ENCODE measurements at places on chromosomes 16 and 17.

DNA sequence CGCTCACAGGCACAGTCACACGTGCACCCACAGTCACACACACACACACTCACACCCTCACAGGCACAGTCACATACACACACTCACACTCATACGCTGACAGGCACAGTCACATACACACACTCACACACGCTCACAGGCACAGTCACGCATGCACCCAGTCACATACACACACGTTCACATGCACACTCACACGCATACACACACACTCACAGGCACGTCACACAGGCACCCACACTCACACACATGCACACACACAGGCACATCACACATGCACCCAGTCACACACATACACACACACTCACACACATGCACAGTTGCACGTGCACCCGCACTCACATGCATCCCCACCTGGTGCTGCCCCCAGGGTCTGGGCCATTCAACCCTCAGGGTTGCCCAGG is 46.1 kb upstream of the CBFA2T3 start:
- no peak for DNase-seq

DNA sequence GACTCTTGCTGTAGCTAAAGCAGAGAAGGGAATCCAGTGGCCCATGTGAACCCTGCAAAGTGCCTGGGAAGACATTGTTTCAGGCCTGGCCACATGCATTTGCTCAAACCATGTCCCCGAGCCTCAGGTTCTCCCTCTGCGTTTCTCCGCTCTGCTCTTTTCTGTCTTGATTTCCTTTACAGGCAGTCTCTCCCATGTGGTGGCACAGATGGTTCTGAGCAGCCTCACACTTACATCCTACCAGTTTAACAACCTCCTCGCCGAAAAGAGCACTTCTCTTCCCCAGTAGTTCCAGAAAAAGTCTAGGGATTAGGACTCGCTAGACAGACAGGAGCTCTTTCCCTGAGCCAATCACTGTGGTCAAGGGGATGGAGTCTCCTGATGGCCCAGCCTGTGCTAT is 28.3 kb upstream of the MYH10 start:
- no peak for DNase-seq

DNA sequence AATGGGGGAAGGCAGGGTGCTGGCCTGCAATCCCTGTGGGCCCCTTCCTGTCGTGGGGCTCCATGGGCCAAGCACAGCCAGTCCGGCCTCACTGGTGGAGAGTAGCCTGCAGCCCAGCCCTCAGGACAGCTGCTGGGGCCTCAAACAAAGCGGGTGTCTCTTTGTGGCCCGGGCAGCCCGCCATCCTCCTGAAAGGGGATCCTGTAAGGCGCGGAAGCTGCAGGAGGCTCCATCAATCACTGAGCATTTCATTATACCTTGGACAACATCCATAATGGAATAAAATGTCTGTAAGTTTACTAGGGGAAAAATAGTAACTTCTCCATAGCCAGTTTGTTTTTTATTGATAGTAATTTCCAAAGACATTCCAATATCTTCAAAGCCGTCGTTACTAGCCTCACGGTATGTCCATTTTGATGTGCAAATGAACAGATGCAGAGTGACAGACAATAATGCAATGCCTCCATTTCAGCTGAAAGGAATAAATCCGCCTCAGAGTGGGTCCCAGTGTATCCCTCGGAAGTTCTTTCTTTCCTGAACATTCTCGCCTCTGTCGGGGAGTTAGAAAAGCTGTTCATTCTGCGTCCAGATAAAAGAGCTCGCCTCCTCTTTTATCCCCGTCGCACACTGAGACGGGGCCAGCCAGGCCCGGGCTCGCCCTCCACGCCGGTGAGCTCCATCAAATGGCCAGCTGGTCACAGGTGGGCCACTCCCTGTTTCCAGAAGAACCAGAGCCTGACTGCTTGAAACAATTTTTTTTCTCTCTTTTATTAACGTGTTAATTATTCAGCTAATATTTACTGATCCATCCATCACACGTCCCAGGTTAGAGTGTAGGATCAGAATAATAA is 14.4 kb downstream of the WSCD1 start:
- no peak for DNase-seq

DNA sequence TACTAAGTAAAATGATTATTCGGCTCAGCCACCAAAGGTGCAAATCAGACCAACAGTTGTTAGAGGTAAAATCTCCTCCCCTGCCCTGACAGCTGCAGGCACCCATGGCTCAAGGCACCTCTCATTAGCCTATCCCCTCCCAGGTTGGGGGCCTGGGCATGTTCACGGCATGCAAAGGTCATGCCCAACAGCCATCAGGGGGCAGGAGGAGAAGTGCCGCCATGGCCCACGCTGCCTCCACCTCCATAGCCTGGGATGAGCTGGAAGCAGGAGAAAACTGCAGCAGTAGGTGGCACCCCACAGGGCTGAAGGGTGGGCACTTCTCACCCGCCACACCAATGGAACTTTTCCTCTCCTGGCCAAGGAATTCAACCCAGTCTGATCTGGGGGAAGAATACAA is 146.4 kb upstream of the COX10 start:
- DNase-seq = no peak

DNA sequence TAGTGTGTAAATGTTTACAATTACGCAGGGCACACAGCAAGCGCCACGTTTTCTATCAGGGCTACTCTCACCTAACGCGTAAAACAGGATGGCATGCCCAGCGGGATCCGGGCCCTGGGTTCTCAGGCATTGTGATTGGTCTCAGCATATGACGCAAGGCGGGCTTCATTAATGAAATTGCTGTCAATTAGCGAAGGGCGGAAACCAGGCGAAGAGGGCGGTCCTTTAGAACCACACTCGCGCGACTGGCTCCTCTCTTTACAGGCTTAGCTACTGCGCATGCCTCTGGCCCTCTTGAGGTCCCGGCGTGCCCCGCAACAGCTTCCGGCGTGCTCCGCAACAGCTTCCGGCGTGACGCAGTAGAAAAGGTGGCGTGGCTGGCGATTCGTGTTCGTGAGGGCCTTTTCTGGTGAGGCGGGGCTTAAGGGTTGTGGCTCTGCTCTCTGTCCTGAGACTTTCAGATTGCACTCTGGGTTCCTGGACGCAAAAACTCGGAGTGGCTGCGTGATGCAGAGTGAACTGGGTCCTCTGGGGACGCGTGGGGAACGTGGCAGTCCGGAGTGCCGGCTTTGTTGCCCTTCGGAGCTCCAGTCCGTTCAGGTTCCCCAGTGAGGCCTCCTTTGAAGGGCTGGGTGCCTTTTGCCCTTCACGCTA is 9.2 kb downstream of the OR2C1 start:
- peak; percentile 84 for DNase-seq

GRCh38 chr17:41522301-41523224 is 3.9 kb upstream of the KRT15 start:
- DNase-seq = no peak

DNA sequence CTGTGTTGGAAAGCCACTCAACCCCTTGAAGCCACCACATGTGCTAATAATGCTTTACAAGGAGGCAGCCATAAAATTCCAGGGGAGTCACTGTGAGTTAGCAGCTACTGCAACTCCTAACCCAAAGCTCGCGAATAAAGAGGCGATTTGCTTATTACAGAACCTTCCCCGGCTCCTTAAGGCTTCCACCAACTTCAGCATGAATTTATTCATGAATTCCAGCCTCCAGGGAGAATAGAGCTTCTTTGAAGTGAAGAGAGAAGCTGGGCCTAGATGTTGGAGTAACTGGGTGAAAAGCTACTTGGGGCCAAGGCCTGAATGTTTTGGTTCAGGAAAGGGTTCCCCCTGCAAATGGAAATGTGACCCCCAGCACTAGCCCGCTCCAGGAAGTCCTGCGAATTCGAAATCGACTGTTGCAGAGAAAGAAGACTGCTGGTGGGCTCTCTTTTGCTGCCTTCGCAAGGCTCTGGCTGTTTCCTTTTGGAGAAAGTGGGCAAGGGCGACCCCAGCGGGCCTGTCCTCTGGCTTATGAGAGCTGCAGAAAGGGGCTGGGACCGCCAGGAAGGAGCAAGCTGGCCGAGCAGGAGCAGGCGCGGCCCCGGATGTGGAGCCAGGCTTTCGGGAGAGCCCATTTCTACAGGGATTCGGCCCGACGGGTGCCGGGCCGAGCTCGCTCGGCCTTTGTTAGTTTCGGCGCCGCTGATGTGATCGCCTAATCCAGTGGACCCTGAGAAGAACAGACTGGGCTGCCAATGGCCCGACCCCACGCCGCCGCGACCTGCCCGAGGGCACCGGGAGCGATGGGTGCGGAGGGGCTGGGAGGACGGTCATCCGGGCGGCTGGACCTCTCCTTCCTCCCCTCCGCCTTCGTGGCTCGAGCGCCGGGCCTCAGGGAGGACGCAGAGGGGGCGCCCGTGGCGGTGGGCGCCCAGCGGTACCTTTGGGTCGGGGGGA is 7.6 kb downstream of the CBX8 start:
- DNase-seq = no peak

GRCh38 chr16:54504372-54504771 is 217.8 kb upstream of the IRX3 start:
- no peak for DNase-seq

DNA sequence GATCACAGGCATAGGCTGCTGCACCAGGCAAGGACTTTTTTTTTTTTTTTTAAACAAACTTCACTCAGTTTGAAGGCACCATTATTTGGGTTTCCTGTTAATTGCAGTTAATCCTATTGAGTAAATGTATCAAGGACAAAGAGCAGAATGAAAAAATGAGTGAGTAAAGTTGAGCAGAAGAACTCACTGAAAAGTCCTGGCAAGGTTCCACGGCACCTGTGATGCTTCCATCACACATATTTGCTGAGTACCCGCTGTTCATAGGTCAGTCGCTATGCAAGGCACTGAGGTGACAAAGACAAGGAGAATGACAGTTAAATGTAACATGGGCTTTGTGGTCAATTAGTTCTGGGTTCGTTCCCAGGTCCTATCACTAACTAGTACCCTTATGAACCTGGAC is 670.0 kb downstream of the MAF start:
- no peak for DNase-seq

DNA sequence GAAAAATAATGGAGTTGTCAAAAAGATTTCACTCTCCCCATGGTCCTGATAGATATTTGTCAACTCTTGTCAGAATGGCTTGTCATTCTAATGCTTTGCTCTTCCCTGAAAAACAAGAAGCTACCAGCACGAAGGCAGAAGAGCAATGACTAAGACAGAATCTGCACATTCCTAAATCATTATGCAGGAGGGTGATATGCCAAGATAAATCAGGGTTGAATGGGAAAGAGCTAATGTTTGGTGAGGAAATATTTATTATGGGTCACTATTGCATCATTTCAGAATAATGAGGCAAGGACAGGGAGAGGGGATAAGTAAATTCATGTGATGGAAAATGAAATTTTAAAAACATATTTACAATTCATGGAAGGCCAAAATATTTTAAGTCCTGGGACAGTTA is 297.5 kb upstream of the XYLT1 start:
- peak; percentile 68 for DNase-seq

GRCh38 chr16:12951392-12951791 is 50.0 kb downstream of the SHISA9 start:
- DNase-seq = no peak

- DNase-seq = no peak
Measured at GRCh38 chr17:2433696-2434095, 32.8 kb upstream of the MNT start.

- DNase-seq = peak; percentile 87
Measured at GRCh38 chr17:59361386-59361785, 29.9 kb downstream of the YPEL2 start.

- DNase-seq = no peak
Measured at GRCh38 chr16:23847948-23848347, 12.2 kb downstream of the PRKCB start.

DNA sequence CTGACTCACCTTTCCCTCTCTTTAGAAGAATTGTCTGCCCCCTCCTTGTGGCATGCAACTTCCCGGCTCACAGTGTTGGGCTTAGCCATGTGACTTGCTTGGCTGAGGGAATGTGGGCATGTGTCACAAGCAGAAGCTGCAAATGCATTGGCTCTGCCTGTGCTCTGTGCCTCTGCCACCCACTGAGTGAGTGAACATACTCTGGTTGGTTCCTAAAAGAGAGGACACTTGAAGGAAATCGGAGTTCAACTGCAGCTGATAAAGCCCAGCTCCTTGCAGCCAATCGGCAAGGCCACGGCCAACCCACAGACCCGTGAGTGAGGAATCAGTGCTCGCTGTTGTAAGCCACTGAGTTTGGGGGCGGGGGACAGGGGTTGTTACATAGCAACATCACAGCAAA is 10.9 kb upstream of the GINS2 start:
- DNase-seq = no peak

GRCh38 chr16:88965826-88966480 is 11.1 kb downstream of the CBFA2T3 start:
- DNase-seq = no peak

- no peak for DNase-seq
Measured at GRCh38 chr17:80857756-80858171, 133.9 kb upstream of the CHMP6 start.

GRCh38 chr17:27602721-27603420 is 28.1 kb upstream of the LGALS9 start:
- DNase-seq = no peak

DNA sequence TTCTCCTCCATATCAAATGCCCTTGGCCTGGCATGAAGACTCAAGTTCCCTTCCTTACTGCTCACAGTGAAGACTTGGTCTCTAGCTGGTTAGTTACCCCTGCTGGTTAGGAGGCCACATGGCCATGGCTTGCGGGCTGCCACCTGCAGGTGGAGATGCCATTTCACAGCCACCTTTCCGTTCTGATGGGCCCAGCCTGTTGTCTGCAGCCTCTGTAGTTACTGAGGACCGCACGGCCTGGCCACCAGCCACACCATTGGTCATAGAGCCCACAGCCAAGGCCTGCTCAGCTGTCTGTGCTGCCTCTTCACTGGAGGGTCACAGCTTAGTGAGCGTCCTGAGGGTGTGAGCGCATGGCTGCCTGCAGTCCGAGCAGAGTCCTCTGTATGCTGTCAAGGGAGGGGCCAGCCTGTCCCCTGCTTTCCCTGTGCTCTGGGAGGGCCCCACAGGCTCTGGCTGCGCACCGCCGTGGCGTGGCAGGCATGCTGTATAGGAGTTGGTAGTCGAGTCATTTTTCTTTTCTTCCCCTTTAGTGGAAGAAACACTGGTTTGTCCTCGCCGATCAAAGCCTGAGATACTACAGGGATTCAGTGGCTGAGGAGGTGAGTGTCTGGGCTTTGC is 59.2 kb downstream of the PLD6 start:
- DNase-seq = no peak

DNA sequence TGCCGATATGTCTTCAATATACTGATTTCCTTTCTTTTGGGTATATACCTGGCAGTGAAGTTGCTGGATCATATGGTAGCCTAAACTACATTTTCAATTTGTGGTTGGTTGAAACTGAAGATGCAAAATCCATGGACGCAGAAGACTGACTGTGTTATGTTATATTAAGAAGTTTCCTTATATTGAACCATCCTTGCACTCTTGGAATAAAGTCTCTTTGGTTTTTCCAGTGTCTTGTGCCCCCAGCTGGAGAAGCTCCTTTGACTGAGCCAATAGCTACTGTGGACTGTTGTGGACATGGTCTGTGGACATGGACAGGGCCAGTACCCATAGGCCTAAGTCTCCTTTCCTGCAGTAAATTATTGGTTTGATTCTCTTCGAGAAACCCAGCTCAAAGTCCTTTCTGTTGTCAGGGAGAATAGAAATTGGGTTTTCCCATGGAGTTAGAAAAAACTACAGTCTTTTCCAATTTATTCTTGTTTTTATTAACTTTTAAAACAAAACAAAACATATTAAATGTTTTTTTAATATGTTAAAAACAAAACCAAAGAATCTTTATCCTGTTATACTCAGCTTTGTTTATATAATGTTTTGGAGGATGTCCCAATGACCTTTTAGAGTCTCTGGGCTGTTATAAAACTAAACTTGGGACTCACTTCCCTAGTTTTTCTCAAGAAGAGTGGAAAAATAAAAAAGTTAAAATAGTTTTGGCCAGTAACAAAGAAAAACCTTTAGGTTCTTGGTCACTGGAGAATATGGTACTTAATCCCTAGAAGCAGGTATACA is 15.2 kb upstream of the IL34 start:
- no peak for DNase-seq

GRCh38 chr17:36024106-36024869 is 6.5 kb upstream of the CCL23 start:
- DNase-seq = no peak

All from BJ (cell line).